ENCODE measurements at places on chromosomes 5 and 9. TPM values are rescaled to one million over a fixed set of nuclear protein-coding genes. Genes with fewer than 3 reads are reported as not detected.
A peak's percentile ranks its signal among the peaks of the same experiment; 100 is the strongest.

Gene SLCO6A1
- not detected for total RNA-seq

Gene CDK7
- total RNA-seq: 129 TPM

Gene ERAP2
- total RNA-seq: 3.2 TPM

Gene CYSRT1
- total RNA-seq: 0.59 TPM

Gene SERF1B
- 78.2 TPM for total RNA-seq

Gene DOK3
- total RNA-seq: 1.2 TPM

Gene NLN
- 89.5 TPM for total RNA-seq

Gene GADD45G
- 3.8 TPM for total RNA-seq

Gene IFNK
- total RNA-seq: not detected

Gene CD14
- total RNA-seq: 2.6 TPM

Gene CREB3
- 24.5 TPM for total RNA-seq

Gene KLF9
- total RNA-seq: 7.4 TPM

Gene TRIM32
- total RNA-seq: 16.2 TPM

- DNase-seq: no peak
These were observed 89.0 kb downstream of the PLPP1 start for GRCh38 chr5:55445791-55446190.

- no peak for DNase-seq
These were observed 567.1 kb downstream of the CSNK1G3 start for GRCh38 chr5:124079062-124079461.

GRCh38 chr5:8184455-8185063, 315.6 kb downstream of the MTRR start:
- no peak for DNase-seq

- no peak for DNase-seq
These were observed 111.1 kb downstream of the MVB12B start for GRCh38 chr9:126437701-126438100.

DNA sequence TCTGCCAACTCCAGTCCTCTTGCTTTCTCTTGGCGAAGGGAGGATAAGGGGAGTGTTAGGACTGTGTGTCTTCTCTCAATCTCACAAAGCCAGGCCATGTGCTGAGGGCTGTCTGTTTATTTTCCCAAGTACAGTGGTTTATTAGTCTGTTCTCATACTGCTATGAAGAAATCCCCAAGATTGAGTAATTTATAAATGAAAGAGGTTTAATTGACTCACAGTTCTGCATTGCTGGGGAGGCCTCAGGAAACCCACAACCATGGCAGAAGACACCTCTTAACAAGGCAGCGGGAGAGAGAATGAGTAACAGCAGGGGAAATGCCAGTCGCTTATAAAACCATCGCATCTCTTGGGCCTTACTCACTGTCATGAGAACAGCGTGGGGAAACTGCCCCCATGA, 36.2 kb upstream of the CKS2 start:
- DNase-seq: no peak

DNA sequence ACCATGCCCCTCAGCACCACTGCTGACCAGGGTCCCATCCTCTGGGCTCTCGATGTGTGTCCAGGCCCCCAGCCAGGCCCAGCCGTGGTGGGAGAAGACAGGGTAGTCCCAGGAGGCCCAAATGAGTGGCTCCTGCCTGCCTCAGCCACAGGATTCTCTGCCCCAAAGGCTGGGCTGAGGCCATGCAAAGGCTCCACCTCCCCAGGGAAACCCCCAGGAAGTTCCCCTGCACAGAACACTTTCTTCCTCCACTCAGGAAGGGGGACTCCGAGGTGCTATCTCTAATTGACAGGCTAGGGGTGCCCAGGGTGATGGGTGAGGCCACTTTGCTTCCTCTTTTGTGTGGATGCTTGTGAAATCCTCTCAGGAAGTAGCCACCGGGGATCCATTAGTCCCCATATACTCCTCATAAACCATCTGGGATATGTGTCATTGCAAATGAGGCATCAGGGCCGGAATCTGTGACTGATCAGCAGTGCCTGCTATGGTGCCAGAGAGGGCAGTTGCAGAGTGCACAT, 23.1 kb upstream of the TDRD7 start:
- DNase-seq: no peak

DNA sequence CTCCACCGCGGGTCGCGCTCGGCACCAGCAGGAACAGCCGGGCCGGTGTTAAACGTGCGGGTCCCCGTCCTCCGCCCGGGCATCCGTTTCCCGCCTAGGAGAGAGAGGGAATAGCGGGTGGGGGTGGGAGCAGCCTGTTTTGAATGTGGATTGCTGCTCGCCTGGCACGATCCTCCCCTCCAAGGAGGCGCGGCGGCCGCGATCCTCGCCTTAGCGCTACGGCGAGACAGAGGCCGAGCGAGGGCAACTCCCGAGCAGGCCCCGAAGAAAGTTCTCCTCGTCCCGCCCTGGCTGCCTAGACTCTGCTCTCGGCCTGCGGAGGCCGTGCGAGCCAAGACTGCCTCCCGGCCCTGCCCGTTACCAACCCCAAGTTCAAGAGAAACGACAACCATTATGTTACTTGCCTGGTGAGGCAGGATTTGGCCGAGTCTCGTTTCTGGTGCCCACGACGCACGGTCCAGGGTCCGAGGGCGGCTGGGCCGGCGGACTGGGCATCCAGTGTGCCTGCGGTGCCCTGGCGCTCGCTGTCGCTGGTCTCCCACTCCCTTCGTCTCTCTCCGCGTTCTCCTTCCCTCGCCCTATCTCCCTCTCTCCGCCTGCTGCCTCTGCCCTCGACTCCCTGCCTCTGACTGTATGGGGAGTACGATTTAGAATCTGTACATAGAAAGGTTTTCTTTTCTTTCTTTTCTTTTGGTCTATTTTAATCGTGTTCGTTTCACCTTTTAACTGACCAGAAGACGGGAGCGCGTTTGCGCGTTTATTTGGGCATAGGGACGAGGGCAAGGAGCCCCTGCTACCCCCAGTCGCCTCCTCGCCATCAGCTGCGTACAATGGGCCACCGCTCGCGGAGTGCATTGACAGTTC, 724 bp downstream of the NR2F1-AS1 start:
- DNase-seq: peak; percentile 20

DNA sequence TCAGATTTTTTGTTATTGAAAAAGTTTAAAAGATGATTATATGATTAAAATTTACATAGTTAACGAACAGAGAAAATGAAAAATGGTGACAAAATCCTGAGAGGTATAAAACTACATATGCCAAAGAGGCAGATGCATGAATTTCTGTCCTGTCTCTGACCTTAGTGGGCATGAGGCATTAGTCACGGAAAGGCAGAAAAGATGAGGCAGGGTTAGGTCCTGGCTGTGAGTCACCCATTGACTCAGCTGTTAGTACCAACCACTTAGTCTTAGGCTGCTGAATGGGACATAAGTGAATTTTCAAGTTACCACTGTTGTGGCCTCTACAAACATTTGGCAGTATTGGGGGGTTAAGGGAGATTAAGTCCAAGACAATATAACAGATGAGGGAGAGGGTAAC, 33.1 kb downstream of the RASA1 start:
- peak; percentile 74 for DNase-seq

- no peak for DNase-seq
These were observed 21.5 kb downstream of the SNCAIP start for GRCh38 chr5:122333564-122333963.

DNA sequence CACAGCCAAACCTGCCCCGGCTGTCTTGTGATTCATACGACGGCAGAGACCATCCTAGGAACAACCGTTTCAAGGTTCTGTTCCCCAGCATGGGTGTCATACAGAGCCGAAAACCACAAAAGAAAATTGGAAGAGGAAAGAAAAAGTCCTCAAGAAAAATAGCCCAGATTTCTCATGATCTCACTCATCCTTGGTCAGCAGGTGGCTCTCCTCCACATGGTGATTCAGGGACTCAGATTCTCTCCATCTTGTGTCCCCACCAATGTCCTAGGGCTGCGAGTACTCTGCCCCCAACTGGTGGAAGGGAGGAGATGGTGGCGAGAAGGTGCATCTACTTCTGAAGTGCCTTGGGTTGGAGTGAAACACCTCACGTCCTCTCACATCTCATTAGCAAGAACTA, 25.6 kb downstream of the PDZD2 start:
- DNase-seq: peak; percentile 27

DNA sequence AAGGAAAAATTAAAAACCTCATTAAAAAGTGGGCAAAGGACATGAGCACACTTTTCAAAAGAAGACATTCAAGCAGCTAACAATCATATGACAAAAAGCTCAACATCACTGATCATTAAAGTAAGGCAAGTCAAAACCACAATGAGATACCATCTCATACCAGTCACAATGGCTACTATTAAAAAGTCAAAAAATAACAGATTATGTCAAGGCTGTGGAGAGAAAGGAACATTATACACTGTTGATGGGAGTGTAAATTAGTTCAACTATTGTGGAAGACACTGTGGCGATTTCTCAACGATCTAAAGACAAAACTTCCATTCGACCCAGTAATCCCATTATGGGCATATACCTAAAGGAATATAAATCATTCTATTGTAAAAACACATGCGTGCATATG, 35.8 kb downstream of the HINT1 start:
- no peak for DNase-seq

- DNase-seq: no peak
These were observed 2.2 kb upstream of the NSMF start for GRCh38 chr9:137461316-137461662.

DNA sequence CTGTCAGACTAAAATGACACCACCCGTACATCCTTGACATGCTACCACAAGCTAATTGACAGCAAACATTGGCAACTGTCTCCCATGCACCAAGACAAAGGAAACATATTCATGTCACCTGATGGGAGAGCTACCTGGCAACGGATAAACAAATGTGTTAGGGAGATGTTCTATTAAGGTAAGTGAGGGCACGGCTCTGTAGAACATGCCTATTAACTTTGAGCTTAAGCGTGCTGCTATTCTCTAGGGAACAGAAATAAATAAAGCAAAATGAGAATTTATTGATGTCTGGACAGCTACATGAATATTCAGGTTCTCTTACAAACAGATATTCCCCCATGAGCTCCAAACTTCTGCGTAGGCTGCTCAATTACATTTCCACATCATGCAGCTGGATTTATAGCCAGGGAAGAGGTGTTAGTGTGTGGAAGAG, 361.4 kb upstream of the RFX3 start:
- DNase-seq: no peak

DNA sequence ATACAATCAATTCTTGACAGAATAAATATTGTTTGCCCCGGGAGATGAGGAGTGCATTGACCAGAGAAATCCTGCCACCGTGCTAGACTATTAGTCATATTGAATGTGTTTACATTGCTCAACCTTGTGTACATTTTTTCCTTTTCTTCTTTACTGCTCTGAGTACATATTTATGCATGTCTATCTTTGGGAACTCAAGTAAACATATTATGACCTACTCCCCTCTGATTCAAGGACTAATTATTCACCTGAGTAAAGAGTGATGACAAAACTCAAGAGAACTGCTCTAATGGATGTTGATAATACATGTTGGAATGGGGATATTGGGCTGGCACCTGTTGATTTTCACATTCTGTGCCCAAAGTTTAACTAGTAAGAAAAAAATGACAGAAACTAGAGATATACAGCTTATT, 3.9 kb upstream of the SPINK1 start:
- peak; percentile 32 for DNase-seq

DNA sequence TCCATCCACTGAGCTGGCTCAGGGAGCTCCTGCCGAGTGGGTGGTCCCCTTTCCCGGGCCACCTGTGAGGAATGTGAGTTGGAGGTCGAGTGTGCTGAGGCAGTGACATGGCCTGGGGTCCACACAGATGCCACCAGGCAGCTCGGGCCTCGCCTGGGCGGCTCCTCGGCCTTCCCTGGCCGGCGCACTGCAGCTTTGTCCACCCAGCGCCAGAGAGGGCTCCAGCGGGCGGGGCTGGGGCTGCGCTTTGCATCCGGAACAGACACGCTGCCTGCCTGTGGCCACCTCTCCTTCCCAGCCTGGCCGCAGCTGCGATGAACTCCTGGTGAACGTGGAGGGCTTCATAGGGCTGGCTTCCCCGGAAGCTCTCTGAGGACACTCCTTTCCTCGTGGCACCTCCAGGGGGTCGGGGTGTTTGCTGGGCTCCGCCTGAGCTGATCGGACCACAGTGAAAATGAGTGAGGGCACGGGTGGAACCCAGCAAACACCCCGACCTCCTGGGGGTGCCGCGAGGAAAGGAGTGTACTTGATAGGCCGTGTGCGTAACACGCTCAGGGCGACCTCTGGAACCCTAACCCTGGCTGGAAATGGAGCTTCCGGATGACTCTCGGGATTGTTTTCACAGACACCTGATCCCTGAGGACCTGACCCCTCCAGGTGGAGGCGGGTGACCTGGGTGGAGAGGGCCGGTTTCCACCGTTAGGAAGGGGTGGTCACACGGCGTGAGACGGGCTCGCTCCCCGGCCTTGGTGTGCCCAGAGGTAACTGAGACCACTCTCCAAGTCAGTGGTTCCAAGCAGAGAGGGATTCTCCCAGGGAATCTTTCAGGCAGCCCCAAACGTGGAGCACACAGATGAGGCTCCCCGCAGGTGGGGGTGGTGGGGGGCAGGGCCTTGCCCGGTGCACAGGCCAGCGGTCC, 31.8 kb upstream of the RXRA start:
- no peak for DNase-seq

GRCh38 chr5:179803651-179804554, 2.8 kb downstream of the MGAT4B start:
- DNase-seq: no peak

DNA sequence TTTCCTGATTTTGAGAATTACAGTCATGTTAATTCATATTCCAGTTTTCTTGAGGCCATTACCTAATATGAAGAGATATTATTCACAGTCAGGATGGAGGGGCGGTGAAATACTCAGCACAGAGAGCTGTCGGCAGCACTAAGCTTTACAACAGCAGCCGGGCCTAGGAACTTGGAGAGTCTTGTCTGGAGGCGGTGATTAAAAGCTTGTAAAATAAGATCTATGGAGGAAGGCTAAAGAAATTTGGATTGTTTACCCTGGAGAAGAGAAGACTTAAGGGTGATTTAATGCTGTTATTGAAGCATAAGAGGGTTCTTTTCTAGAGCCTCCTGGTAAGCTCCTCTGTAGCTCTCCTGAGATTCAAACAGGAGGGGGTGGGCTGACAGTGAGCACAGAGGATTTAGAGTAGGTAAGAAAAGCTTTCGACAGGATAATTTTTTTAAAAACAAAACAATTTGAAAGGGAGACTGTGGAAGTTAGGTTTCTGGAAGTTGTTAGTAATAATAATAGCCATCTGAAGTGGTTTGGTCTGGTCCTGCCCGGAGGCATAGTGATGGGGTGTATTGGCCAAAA, 406.3 kb upstream of the ADAMTSL1 start:
- DNase-seq: no peak

DNA sequence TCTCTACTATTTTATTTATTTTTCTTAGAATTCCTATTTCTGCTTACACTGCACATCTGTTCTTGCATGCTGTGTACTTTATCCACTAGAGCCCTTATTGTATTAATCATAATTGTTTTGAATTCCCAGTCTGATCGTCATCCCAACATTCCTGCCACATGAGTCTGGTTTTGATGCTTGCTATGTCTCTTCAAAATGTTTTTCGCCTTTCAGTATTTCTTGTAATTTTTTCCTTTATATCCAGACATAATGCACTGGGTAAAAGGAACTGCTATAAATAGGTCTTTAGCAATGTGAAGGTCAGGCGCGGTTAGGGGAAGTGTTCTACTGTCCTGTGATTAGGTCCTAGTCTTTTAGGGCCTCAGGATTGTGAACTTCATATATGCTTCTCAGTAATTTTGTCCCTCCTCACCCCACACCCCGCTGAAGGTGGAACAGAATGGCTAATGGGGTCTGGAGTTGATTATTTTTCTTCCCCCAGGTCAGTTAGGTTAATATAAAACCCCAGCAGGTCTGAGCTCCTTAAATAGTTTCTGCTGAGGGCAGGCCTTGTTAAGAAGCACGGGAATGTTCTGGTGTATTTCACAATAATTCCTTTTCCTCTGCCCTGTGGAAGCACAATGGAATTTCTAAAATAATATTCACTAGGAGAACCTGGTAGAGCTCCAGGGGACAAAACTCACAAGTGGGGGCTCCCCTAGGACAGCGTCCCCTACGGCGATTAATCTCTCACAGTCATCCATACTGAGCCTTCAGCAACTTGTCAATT, 146.6 kb upstream of the TUT7 start:
- no peak for DNase-seq
